Inflammatory macrophage (primary cell): ENCODE measurements at places on chromosomes 2 and 18.

DNA sequence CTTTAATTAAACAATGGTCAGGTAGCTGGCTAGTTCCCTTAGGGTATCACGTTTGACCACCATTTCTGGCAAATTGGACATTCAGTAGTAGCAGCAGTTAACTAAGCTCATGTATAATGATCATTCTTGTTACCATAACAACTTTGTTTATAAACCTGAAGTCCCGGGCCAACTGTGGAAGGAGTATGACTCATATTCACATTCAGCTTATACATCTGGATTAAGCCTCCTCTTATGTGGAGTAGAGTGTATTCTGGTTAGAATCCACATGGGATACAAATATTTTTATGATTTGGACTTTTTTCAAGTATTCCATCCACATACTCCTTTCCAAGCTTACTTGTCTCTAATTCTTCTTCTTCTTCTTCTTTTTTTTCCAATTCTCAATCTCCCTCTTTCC, 70.3 kb upstream of the ZSWIM2 start:
- DNase-seq: no peak

DNA sequence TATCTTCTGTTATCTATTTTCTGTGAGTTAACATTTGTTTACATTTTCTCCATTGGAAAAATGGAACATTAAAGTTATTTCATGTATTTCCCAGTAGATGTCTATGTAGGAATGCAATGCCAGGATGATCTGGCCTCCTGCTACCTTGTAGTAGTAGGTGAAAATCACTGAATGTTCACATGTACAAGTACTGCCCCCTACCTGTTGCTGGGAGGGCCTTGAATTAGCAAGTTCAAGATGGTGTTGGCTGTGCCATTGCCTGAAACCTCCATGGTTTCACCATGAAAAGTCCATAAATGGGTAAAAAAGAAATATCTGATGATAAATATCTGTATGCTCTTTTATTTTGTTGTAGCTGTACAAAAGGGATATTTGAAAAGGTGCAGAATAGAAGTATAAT, 30.7 kb downstream of the XRCC5 start:
- DNase-seq: no peak

- DNase-seq: no peak
Observed at GRCh38 chr18:8261651-8262091, 347.6 kb upstream of the RAB12 start.

DNA sequence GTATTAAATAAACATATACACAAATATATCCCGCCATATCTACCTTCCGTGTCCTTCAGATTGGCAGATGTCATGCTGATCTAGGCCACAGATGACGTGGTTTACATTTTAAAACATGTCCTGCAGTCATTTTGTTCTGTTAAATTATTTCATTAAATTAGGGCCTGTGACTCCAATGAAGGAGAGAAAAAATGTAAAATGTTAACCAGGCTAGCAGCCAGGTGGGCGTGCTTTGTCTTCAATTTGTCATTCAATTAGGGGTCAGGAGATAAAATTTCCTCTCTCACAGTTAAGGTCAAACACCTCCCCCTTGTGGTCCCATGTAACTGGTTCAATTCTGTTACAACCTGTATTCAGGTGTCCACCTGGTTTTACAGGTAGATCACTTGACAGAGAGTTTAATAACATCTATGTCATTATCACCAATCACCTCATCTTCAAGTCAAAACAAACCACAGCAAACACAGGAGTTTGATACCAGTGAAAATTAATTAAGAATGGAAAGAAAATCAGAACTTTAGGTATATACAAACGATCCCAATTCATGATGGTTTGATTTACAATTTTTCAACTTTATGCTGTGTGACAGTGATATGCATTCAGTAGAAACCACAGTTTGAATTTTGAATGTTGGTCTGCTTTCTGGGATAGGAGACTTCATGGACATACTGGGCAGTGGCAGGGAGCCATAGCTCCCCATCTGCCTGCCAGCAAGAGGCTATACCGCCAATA, 339.4 kb downstream of the CMPK2 start:
- DNase-seq: no peak

DNA sequence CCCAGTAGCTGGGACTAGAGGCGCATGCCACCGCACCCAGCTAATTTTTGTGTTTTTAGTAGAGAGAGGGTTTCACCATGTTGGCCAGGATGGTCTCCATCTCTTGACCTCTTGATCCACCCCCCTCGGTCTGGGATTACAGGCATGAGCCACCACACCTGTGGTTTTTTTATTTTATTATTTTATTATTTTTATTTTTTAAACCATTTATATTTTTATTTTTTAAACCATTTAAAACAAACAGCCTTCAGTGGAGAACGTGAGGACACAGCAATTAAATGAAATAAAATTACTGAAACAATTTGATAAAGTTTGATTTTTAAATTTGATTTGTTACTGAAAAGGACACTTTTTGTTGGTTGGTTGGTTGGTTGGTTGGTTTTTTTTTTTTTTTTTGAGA, 181.0 kb downstream of the AGAP1 start:
- no peak for DNase-seq

DNA sequence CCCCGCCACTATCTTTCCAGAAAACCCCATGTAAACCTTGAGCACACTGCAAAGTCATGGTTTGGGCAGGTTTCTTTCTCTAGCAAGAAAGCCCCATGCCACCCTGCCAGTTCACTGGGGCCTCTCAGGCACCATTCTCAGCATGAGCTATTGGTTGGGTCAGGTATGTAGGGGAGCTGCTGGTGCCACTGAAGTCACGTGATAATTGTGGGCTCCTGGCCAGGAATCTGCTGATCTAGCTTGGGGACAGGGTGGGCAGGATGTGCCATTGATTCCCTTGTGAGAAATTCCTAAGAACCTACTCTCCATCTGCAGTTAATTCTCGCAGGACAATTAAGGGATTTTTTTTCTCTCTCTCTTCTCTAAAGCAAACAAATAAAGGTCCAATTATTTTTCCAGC, 26.5 kb upstream of the HNMT start:
- no peak for DNase-seq

DNA sequence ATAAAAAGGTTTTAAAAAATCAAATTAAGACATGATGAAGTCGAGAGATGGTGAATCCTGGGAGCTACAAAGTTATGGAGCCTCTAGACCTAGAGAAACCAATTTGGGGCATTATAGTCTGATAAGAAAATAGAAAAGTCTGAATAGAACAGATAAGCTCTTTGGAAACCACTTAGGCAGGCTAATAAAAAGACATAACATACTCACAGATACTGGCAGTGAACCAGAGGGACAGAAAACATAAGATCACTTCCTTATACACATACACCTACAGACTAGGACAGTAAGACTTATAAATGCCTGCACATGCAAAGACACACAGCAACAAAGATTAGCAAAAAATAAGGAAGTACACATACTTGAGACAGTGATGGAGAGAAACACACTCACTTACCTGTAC, 20.0 kb downstream of the SMC6 start:
- no peak for DNase-seq

GRCh38 chr2:71777946-71778345, 324.6 kb downstream of the DYSF start:
- DNase-seq: no peak

- DNase-seq: no peak
Observed at GRCh38 chr18:61544178-61544577, 210.9 kb downstream of the CDH20 start.

GRCh38 chr2:64525317-64525613, 1.1 kb downstream of the AFTPH start:
- peak; percentile 66 for DNase-seq

GRCh38 chr2:25700221-25700660, 26.9 kb upstream of the DTNB start:
- DNase-seq: peak; percentile 17

- no peak for DNase-seq
Observed at GRCh38 chr2:99753505-99753904, 263.7 kb upstream of the REV1 start.

GRCh38 chr2:203849010-203849409, 18.6 kb upstream of the CTLA4 start:
- no peak for DNase-seq

DNA sequence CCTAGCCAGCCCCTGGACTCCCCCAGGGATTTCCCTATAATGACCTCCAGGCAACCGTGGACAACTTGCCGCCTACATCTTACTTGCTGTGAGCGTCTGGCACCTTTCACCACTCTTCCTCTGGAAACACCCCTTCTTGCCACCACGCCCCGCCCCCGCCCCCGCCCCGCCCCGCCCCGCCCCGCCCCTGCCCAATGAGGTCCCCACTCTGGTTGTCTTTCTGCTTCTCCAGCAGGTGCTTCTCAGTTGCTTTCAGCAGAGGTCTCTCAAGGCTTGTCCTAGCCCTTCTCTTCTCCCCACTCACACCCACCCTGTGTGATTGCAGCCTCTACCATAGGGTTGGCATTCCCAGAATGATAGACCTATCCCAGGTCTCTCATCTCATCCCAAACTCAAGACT, 214.5 kb downstream of the EN1 start:
- DNase-seq: no peak

- DNase-seq: no peak
Observed at GRCh38 chr2:189076572-189076971, 102.4 kb downstream of the COL3A1 start.

GRCh38 chr2:232772531-232772930, 3.8 kb downstream of the KCNJ13 start:
- no peak for DNase-seq

GRCh38 chr2:164873210-164873908, 31.7 kb upstream of the COBLL1 start:
- DNase-seq: no peak

GRCh38 chr2:159030674-159031380, 62.4 kb downstream of the TANC1 start:
- no peak for DNase-seq

DNA sequence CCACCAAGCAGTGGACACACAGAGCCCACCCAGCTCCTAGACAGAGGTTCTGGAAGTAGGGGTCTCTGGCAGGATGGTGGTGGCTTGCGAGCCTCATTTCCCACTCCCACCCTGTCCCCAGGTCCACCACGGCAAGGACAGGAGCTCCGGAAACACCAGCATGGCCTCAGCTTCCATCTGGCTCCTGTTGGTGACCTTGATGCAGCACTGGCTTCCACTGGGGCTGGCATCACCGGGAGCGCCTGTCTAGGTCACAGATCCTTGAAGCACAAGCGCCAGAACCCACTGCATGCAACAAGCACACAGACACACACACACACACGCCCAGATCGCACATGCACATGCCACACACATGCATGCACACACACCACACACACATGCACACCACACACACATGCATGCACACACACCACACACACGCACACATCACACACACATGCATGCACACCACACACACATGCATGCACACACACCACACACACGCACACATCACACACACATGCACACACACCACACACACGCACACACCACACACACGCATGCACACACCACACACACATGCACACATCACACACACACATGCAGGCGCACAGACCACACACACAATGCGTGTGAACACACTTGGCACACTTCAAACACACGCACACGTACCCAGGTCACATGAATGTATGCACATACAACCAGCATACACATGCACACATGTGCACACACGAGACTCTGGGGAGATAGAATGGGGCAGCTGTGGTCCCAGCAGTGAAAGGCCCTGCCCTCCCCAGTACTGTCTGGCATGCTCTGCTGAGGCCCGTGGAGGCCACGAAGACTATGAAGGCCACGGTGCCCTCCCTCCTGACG, 63.7 kb downstream of the TWIST2 start:
- DNase-seq: no peak

DNA sequence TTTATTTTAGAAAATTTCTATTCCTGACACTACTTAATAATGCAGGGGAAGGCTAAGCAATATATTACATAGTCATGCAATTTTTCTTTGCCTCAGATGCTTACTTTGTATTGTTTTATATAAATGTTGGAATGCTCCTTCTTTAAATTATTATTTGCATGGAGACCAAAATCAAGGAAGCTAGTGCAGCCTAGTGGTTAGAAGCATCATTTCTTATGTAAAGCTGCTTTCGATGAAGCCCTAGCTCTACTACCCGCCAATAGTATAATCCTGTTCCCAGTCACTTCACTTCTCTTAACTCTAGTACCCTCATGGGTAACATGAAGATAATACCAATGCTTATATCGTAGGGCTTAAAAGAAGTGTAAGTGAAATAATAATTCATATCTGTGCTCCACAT, 198.9 kb downstream of the LRATD1 start:
- DNase-seq: no peak

- DNase-seq: no peak
Observed at GRCh38 chr2:177767768-177768167, 304.8 kb downstream of the PDE11A start.

DNA sequence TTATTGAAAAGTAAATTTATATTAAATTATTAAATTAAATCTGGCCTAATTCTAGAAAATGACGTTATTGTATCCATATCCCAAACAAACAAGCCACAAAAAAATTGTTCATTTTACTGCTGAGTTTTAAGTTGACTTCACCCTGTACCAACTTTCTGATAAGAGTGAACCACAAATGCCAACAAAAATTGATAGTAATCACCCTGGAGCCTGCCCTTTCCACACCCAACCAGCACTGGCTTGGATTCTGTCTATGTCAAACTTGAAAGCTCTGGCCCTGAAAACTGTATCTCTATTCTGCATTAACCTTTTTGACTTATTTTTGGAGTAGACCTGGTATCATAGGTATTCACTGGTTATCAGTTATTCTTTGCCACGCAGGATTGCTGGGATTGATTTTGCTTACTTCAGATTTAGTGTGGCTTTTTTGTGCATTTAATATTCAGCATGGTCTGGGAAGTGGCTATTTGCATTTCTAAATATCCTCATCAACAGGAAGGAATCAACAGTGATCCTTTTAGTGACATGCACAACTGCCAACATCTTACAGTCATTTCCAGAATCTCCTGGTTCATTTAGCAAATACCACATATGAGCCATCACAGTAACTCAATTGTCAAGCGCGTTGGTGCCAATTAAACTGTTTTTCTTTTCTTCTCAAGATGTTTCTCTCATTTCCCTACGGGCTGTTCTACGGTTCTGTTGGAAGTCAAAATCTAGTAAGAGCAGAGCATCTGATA, 11.4 kb upstream of the SRBD1 start:
- no peak for DNase-seq

DNA sequence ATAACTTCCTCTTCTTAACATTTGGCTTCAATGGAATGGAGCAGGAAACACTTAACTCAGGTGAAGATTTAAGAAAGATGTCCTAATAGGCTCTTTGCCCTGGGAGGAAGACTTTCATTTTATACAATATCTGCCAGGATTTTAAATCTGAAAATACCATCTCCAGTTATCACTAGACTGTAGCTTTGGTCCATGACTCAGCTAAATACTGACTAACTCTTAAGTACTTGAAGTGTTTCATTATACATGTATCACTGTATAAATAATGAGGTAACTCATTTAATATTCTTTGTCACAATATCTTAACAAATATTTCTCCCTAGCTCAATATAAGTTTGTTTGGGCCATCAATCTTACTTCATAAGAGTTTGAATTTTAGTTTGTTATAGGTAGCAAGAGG, 34.7 kb downstream of the RBKS start:
- DNase-seq: no peak
